Fibroblast of skin of left quadriceps (primary cell): ENCODE measurements at places on chromosomes 1 and 21.

GRCh38 chr1:30046751-30047150 is 676.6 kb downstream of the MATN1 start:
- DNase-seq: no peak

DNA sequence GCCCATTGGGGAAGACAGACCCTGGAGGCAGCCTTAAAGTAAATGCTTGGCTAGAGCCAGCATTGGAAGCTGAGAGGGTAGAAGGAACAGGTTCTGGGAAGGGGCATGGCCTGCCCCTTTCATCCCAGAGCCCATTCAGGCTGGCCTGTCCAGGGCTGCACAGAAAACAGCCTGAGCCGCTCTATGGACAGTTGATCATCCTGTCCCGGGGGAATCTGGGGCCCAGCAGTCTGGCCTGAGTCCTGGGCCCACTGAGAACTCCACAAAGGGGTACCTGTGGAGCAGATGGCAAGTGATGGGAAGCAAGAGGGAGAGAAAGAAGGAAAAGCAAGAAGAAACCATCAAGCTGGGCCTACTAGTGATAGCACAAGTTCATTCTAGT is 13.2 kb downstream of the TMEM81 start:
- DNase-seq: no peak

GRCh38 chr1:227270554-227270953 is 47.7 kb downstream of the CDC42BPA start:
- DNase-seq: peak; percentile 4

GRCh38 chr1:69246710-69247109 is 321.0 kb upstream of the LRRC7 start:
- DNase-seq: no peak

DNA sequence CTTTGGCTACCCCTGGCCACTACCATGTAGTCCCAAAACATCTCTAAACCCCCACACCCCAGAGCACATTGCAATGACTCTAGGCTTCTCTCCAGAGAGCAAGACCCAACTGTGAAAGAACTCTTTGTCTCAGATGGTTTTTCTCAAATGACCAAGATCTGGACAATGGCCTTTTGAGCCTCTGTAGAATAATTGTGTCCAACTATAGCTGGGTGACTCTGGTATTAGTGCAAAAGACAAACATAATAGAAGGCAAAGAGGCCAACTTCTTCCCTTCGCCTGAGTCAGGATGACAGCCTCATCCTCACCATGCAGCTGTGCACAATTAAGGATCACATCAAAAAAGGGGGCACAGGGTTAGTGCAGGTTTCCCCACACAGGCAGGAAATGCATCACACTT is 139.6 kb downstream of the BRINP2 start:
- DNase-seq: no peak

DNA sequence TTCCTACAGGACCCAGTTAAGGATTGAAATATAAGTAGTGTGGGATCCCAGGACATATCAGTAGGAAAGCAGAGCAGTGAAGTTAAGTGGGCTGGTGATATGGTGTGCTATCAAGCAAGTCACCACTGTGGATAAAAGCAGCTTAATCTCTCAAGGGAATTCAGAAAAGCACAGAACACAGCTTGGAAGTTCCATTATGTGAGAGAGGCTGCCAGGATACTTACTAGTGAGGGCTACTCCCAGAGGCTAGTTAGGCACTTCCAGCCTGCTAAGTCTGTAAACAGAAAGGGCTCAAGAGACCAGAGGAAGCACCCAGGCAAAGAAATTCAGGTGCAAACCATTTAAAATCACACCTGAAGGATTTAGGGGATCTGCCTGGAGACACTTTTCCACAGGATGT is 18.8 kb upstream of the GRIK1 start:
- no peak for DNase-seq

- DNase-seq: no peak
Observed at GRCh38 chr1:89986020-89986419, 8.9 kb upstream of the ZNF326 start.

GRCh38 chr1:58660105-58660504 is 39.8 kb downstream of the MYSM1 start:
- DNase-seq: no peak

DNA sequence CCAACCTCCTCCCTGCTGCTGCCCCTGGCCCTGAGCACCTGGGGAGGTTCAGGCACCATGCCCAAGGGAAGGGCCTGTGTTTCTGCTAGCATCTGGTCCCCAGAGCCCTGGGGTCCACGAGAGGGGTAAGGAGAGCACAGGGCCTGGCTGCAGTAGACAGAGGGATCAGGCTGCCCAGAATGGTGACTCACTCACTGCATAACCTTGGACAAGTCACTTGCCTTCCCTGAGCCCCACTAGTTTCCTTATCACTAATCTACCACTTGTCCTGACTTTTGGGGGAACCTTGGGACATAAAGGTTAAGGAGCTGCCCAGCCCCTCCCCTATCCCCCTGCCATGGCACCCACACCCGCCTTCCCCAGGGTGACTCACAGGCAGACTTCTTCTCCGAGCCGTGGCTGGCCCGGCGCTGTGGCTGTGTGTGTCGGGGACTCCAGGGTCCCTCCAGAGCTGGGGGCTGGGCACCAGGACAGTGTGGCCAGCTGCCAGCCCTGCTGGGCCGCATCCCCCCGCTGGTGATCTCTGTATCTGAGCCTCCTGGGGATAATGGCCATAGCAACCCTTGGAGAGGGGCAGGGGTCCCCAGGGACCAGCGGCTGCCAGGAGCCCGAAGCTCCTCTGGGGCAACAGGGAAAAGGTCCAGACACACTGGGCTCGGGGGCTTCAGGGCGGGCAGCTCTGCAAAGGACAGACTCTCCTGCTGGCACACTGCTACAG is 4.0 kb downstream of the ARHGEF19 start:
- DNase-seq: no peak

DNA sequence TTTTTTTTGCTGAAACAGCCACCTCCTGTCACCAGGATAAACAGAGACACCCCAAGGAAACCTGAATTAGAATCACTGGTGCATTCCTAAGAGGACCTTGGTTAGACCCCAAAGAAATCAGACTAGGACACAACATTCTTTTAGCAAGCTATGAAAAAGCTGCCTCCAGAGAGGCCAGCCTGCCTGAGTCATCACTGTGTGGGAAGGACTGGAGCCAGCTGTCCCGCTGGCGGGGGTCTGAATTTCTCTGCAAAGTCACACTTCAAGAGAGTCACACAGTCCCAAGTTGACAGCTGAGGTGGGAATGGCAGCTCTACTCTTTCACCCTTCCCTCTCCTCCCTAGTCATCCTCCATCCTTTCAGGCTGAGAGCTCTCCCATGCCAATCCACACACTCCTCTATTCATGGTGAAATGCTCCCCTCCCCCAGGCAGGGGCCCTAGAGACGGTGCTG is 405.0 kb upstream of the POU3F1 start:
- peak; percentile 33 for DNase-seq

DNA sequence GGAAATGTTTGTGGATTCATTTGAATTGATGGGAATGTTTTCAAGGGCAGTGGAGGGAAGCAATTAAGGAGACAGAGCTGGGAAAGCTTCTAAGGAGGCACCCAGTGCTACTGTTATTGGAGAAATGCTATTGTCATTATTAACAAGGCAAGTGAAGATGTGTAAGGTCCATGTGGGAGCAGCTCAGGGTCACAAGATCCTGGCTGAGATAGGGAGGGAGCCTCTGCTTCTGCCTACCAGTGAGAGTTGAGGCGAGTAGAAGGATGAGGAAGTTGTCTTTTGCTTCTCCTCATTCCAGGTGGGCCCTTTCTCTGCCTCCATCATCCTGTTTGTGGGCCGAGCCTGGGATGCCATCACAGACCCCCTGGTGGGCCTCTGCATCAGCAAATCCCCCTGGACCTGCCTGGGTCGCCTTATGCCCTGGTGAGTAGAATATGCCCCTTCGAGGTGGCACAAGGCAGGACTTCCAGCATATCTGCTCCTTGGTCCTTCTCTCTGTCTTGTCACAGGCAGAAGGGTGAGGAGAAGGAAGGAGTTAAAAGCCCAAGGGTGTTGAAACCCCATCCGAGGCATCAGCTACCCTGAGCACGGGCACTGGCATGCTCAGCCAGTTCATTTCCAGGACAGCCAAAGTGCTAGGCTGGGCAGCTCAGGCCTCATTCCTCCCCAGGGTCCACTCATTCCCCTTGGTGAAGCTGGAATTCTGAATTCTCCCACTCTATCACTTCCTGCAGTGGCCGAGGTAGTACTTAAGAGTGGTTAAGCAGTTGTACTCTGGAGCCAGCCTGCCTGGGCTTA is 3.7 kb downstream of the MFSD2A start:
- no peak for DNase-seq

DNA sequence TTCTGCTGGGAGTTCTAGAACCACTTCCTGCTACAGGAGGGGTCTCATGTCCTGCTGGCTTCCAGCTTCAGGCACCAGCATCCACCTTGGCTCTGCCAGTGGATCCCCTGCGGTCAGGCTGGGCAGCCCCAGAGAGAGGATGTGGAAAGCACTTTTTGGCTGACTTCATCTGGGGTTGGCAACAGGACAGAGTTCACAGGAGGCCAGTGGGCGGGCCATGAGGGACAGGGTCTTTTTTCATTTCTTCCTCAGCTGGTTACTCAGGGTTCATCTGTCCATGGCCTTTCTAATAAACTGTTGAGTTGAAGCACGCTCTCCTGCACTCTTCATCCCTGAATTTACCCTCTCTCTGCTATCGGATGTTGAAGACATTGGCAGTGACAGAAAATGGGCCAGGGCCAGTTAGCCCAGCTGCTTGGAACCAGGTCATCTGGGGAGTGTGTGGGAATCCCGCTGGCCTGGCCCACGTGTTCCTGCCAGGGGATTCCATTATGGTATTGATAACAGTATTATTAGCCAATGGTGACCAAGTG is 45.2 kb downstream of the RPS6KA1 start:
- DNase-seq: no peak

DNA sequence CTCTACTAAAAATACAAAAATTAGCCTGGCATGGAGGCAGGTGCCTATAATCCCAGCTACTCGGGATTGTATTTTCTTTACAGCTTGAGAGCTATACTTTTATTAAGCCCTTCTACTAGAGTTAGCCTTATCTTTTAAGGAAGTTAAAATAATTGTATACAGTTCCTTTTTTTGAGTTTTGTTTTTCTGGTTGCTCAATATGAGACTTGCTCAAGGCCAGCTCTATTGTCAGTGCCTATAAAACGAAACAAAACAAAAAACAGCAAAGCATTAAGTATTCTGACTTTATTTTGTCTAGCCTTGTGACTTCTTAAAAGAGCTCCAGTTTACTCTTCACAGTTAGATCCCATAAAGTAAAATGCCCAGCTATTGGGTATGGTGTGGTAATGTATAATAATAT is 17.2 kb downstream of the PKN2 start:
- DNase-seq: no peak

DNA sequence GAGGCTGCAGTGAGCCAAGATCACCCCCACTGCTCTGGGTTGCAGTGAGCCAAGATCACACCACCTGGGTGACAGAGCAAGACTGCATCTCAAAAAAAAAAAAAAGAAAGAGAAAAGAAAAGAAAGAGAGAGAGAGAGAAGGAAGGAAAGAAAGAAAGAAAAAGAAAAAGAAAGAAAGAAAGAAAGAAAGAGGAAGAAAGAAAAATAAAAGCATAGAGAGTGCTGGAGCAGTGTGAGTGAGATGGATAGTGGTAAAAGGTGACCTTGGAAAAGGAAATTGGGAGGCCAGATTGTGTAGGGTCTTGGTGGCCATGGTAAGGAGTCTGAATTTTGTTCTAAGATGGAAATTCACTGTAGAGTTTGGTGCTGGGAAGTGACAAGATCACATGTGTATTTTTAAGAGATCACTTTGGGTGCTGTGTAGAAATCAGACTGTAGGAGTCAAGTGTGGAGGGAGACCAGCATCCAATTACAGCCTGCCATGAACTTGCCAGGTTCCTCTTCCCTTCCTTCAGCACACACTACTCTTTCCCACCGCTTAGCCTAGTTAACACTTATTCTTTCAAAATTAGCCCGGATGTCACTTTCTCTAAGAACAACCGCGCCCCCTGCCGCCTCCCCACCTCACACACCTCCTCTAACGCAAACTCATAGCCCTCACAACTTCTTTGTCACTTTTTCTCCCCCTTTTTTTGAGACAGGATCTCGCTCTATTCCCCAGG is 17.9 kb downstream of the MTX1 start:
- peak; percentile 65 for DNase-seq

DNA sequence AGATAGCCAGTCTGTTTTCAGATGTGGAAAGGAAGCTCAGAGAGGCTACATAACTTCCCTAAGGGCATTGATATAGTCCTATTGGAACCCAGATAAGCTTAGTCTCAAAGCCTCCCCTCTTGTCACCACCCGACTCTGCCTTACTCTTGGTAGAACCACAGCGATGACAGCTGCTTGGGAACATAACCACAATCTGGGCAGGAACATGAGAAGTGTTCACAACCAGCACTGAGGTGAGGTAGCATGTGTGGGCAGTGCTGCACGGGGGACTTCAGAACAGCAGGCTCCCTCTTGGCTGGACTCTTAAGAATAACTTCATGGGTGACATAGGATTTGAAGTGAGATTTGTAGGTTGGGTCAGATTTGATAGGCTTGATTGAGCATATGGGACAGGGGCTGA is 9.3 kb upstream of the S100A10 start:
- DNase-seq: no peak

GRCh38 chr21:29359718-29360117 is 61.0 kb downstream of the BACH1 start:
- no peak for DNase-seq

DNA sequence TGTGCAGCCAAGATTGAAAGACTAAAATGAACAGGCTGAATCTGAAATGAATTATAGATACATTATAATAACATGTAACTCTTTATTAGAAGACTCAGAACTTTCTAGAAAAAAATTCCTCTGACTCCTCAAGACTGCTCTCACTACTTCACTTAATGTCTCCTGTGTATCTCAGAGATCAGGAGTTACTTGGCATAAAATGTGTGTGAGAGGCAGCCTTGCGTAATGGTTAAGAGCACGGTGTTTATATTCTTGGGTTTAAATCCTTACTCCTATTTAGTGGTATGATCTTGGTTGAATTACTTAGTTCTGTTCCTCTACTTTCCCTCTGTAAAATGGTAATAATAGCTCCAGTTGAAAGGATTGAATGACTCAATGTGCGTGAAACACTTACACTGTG is 634.9 kb downstream of the LTN1 start:
- no peak for DNase-seq

- no peak for DNase-seq
Observed at GRCh38 chr1:223704921-223705878, 7.1 kb upstream of the CAPN2 start.

DNA sequence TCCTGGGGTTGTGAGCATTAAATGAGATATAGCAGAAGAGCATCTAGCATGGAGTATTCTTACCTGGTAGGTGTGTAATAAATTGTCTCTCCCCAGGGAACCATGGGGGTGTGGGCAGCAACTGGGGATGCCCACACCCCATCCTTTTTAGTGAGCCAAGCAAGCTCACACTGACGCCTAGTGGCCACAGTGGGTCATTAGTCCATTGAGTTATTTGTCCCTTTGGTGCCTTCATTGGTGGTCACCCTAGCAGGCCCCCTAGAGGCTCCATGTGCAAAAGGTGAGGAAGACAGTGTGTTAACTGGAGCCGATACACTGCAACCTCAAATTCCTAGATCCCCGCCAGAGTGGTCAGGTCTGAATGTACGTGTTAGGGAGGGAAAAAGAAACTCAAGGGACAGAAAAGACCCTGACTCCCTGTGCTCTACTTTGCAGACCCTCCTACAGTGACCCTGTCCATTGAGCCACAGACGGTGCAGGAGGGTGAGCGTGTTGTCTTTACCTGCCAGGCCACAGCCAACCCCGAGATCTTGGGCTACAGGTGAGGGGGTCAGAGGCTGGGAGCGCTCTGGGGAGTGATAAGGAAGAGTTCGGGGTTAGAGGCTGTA is 93.3 kb upstream of the CD1D start:
- peak; percentile 45 for DNase-seq
